Brain pericyte (primary cell): ENCODE measurements at places on chromosomes 16 and 17.

- DNase-seq: no peak
Measured at GRCh38 chr17:70091696-70092095, 16.7 kb downstream of the KCNJ16 start.

DNA sequence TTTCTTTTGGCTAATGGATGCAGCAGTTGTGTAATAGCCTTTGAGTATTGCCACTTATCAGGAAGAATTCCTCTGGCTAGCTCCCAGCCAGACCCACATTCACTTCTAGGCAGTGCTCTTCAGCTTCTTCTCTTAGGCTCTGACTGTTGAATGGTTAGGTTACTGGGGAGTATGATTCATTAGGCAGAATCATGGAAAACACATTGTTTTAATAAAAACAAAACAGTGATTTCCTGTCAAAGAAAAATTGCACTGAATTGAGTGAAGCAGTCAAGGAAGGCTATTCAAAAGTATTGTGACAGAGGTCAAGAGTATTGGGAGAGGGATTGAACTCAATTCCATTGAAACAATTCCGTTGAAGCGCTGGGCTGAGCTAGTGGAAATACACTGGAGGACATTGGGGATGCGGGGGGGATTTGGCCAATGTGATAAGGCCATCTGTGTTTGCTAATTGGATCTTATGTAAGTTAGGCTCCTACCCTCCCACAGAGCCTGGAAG, 68.0 kb downstream of the CNTNAP4 start:
- DNase-seq: no peak

DNA sequence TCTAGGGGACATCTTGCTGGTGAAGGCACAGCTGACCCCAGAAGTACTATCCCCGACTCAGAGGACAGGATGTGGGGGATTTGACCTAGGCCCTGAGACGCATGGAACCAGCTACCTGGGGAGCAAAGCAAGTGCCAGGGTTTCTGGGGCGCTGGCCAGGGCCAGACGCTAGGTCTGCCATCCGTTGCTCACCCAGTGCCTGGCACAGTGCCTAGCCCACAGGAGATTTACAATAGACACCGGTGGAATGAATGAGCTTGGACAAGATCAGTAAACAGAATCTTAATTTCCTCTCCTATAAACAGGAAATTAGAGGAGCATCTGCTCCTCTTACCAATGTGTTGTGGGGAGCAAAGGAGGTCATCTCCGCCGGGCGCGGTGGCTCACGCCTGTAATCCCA, 5.0 kb downstream of the RPRML start:
- DNase-seq: no peak

DNA sequence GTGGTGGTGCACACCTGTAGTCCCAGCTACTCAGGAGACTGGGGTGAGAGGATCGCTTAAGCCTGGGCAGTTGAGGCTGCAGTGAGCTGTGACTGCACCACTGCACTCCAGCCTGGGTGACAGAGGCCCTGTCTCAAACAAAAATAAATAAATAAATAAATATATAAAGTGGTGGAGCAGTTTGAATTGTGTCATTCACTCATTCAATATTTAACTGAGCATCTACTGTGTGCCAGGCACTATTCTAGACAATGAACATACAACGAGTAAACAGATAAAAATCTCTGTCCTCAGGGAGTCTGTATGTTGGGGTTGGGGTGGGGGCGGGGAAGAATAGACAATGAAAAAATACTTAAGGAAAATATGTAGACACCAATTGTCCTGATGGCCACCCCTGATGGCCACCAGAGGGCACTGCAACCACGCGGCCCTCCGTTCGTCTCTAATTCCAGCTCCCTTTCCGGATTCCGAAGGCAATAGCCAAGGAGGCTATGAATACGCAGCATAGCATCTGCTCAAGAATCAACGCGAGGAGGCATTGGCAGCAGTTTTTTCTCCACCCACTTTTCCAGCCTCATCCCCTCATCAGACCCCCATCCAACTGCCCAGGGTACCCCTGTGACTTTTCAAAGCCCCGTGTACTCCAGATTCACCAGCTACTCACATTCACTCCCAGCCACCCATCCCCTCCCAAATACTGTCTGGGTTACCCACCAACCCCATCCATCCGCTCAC, 21.4 kb downstream of the QPRT start:
- peak; percentile 50 for DNase-seq
